ENCODE measurements at places on chromosomes 4 and X.

- peak; percentile 22 for DNase-seq
Observed at GRCh38 chr4:138802499-138802898, 213.1 kb upstream of the NOCT start.

- no peak for DNase-seq
Observed at GRCh38 chrX:9745417-9746115, 20.1 kb downstream of the GPR143 start.

- no peak for DNase-seq
Observed at GRCh38 chrX:57172544-57172943, 35.3 kb upstream of the SPIN2A start.

DNA sequence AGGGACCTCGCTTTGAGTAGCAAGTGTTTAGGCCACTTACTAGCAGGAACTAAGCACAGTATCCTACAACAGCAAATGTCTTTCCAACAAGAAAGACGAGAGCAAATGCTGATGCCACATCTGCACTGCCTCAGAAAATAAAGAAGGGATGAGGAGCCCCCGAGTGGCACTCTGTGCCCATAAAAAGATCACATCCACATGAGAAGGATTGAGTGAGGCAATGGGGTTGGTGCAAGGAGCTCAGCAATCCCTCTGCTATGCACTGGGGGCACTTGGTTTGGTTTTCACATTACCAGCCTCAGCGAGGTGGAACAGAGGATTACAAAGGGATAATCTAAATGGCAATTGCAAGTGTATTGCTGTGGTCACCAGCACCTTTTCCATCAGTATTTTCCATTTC, 252.8 kb upstream of the SLC7A11 start:
- peak; percentile 10 for DNase-seq

Measured in fibroblast of mammary gland (primary cell).